ENCODE measurements at places on chromosomes 5 and 9. TPM values are rescaled to one million over a fixed set of nuclear protein-coding genes. Genes with fewer than 3 reads are reported as not detected.

The PSD2 gene
- 22.8 TPM for total RNA-seq

The NCS1 gene
- 150 TPM for total RNA-seq

The KCNV2 gene
- total RNA-seq = not detected

The SLC25A2 gene
- 0.63 TPM for total RNA-seq

The NUTM2F gene
- not detected for total RNA-seq

The PPP2R2B gene
- total RNA-seq = 135 TPM

The NOXA1 gene
- total RNA-seq = 2.5 TPM

The ADCY2 gene
- total RNA-seq = 23.2 TPM

The ZNF883 gene
- 75.4 TPM for total RNA-seq

Data from parietal lobe (tissue), 2 donors.